NCI-H1105 treated with DMSO at 0.1 percent for 48 hours (cell line): ENCODE measurements at places on chromosomes 3 and 15.

- no peak for DNase-seq
Measured at GRCh38 chr3:128322030-128323022, 144.4 kb downstream of the DNAJB8 start.

- no peak for DNase-seq
Measured at GRCh38 chr3:53809764-53810400, 36.3 kb downstream of the CHDH start.

- DNase-seq: no peak
Measured at GRCh38 chr3:22496641-22497040, 706.5 kb upstream of the UBE2E2 start.

DNA sequence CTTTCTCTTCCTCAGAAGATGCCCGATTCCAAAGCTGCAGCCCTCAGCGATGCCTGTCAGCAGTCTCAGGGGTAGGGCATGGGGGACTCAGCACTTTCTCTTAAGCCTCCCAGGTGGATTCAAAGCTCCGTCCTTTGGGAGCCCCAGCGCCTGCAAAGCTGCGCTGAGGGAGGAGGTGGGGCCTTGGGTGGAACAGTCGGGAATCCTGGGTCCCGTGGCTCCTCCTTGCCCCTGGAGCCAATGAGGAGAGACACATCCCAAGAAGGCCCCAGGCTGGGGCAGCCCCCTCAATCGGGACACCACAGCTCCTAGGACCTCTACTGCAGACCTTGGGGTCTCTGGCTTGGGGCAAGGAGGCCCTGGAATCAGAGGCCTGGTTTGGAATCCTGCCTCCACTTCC lies 227.5 kb upstream of the IGF1R start:
- no peak for DNase-seq

GRCh38 chr15:78923480-78924360 lies 21.1 kb downstream of the CTSH start:
- no peak for DNase-seq

DNA sequence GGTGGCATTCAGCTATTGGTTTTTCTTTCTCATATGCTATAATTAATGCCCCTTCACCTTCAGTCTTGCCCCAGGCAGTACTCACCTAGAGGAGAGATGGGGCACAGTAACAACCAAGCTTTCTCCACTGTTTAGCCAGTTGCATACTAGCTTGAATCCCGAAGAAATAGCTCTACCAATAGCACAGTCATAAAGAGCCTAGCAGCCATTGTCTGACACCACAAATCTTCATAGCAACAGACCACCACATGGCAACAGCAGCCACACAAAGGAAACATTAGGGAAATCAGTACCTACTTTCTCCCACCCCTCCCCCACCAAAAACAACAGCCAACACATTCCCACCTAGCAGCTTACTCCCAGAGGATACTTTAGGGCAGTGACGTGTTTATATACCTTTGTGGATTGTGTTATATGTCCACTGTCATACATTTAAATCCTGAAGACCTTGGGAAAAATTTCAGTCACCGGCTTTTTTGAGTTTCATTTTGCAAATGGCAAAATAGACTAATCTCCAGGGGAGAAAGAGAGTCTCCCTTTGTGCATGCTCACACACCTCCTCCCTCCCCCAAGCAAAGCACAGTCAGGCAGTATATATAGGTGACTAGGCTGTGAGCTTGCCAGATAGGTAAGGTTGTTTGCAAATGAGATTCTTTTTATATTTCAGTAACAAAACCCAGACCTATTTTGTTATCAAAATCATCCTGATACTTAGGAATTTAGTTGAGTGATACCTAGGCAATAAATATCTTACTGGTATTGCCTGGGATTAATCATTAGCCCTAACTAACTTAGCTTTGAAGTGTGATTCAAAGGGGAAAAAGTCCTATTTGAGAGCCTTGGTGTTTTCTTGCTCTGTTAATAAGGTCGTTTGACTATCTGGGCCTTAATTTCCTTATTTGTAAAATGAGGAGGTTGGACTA lies 140.6 kb downstream of the RBPMS2 start:
- DNase-seq: peak; percentile 87

DNA sequence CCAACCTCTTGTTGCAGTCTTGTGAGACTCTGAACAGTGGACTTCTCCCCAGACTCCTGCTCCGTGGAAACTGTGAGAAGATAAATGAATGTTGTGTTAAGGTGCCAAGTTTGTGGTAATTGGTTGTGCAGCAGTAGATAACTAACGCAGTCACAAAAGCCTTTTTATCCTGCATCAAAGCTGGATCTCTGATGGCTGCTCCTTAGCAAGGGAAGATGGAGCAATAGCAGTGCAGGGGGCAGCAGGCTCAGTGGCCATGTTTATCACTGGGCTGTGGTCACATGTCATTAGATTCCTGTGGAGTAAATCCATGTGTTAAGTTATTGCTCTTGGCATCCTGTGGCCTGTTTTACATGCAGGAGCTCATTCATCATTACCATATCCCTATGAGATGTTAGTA lies 13.5 kb downstream of the CMTM7 start:
- no peak for DNase-seq

GRCh38 chr3:151087648-151088047 lies 2.2 kb downstream of the MED12L start:
- DNase-seq: peak; percentile 77

- no peak for DNase-seq
Measured at GRCh38 chr3:134517791-134518190, 31.9 kb downstream of the CEP63 start.

DNA sequence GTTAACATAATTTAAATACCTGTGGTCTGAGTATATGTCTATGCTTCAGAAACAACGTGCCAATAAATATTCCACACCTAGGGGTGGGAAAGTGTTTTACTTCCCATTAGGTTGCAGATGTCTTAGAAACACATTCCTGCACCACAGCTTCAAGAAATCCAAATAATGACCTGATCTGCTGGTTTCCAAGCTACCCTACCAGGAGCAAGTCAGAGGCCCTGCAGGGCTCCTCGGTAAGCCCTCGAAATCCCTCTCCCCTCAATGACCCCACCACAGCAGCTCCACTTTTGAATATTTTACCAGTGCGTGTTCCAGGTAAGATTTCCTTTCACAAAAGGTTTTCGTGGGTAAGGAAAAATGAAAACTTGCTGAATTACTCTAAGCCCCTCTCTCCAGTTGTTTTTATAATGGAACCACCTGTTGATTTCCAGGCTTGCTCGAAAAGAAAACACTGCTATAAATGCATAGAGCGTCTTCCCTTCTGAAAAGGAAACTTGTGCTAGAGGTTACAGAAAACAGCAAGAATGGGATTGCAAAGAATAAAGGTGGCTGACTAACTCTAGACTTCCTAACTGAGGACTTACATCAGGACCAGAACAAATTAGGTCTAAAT lies 12.6 kb downstream of the IL12A start:
- no peak for DNase-seq

- DNase-seq: no peak
Measured at GRCh38 chr3:146521394-146521793, 23.0 kb downstream of the PLSCR1 start.

- no peak for DNase-seq
Measured at GRCh38 chr15:42578984-42579537, 3.7 kb downstream of the STARD9 start.

- no peak for DNase-seq
Measured at GRCh38 chr3:34374521-34374920, 576.1 kb downstream of the PDCD6IP start.

DNA sequence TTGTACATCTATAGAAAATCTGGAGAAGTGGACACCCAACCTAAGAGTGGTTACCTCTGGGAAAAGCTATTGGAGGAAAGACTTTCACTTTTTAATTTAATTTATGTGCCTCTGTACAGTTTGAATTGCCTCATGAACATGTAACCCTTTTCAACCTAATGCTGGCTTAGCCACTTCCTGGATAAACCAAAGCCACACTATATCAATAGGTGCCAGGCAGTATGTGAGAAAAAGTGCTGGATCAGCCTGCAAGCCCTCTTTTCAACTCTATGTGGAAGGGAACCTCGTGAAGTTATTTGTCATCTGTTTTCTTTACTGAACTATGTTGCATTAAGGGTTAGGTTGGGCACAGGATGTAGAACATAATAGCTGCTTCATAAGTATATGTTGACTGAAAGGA lies 9.3 kb upstream of the TOPAZ1 start:
- no peak for DNase-seq

DNA sequence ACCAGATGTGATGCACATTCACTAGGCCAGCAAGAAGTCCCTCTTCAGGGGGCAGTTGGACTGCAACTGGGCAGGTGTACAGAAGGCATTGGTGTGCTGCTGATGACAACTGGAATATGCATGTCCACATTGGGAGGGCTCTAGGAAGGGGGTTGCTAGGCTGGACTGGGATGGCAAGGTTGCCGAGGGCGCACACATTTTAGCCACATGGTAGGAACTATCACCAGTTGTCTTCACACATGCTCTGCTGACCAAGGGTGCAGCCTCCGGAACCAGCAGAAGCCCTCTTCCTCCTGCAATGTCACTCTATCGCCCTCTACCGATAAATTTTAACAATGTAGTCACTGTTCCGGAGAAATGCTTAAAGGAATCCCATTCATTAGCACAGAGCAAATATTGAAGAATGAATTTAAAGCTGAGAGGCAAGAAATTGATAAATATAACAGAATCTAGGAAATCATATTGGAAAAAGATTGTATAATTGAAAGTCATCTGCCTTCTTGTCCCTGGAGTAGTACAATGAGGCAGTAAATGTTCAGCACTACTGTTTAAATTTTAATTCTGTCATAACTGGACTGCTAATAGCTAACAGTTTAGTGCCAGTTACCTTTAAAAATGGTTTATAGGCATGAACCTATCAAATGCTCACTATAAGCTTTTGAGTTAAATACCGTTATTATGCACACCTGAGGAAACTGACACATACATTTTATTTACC lies 22.6 kb upstream of the LYSMD4 start:
- peak; percentile 79 for DNase-seq

DNA sequence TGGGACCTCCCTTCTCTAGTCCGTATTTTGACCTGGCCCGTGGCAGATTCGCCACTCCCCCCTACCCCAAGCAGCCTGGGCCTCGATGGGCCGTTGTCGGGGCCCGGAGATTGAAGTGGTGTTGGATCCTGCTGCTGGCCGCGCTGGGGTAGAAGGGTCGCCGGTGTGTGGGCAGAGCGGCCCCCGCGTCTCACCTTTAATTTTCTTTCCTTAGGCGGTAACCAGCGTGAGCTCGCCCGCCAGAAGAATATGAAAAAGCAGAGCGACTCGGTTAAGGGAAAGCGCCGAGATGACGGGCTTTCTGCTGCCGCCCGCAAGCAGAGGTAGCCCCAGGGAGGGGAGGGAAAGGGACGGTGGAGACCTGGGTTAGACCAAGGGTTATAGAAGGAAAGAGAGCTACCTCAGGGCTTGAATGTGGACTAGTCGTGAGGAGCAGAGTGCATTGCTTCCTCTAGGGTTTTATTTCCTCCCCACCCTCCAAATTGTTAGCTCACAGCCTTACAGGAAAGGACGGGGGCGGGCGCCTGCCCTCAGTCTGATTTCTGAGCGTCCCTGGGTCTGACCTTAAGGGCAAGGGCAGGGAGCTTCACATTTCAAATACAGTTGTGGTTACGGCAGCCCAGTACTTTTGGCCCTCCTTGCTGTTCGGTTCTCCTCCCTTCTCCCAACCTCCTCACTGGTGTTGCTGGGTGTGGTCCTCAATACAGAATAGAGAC lies 799 bp downstream of the SERF2 start:
- DNase-seq: no peak

DNA sequence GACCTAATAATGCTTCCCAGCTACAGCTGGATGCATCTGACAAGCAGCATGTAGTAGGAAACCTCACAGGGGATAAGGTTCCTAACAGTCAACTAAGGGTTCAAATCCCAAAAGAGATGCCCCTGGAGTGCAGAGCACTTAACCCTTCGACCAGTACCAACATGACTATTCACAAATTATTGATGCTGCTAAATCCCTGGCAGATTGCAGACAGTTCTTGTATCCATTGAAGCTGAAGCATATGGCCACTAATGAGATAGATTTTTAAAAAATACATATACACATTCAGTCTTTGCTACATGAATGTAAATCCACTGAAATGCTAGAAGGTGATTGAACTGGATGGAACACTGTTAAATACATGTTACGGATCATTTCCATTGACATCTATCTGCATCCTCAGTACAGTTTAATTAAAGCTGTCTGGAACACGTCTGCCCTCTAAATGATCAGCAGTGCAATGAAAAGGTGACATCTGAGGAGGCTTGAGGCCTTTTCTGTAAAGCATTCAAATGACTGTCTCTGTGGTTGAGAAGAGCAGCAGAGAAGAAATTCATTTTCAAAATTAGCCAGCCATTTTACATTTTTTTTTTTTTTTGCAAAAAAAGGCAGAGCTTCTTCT lies 19.5 kb upstream of the NANOGP8 start:
- DNase-seq: no peak
